ENCODE measurements at places on chromosomes 4 and X. TPM values are rescaled to one million over a fixed set of nuclear protein-coding genes. Genes with fewer than 3 reads are reported as not detected.
A peak's percentile ranks its signal among the peaks of the same experiment; 100 is the strongest.

The NSG1 gene
- total RNA-seq = not detected

DNA sequence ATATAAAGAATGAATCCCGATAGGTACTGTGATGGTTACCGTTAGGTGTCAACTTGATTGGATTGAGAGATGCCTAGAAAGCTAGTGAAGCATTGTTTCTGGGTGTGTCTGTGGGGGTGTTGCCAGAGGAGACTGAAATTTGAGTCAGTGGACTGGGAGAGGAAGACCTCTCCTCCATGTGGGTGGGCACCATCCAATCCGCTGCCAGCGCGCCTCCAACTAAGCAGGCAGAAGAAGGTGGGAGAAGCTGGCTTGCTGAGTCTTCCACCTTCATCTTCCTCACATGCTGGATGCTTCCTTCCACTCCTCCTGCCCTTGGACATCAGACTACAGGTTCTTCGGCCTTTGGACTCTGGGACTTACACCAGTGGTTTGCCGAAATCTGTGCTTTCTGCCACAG is 40.1 kb downstream of the WFS1 start:
- peaks cover 3% of the 10 kb centered on the region for H3K27me3 ChIP-seq
- no peak overlapping the region for H3K27ac ChIP-seq
- no peaks in the 10 kb centered on the region for H3K36me3 ChIP-seq
- H3K4me3 ChIP-seq = no peak overlapping the region
- DNase-seq = no peak
- no peaks in the 10 kb centered on the region for H3K4me1 ChIP-seq

GRCh38 chr4:73309211-73309610 is 50.6 kb upstream of the ANKRD17 start:
- H3K4me1 ChIP-seq = no peaks in the 10 kb centered on the region
- H3K27ac ChIP-seq = no peak overlapping the region
- H3K27me3 ChIP-seq = no peaks in the 10 kb centered on the region
- H3K36me3 ChIP-seq = no peaks in the 10 kb centered on the region

DNA sequence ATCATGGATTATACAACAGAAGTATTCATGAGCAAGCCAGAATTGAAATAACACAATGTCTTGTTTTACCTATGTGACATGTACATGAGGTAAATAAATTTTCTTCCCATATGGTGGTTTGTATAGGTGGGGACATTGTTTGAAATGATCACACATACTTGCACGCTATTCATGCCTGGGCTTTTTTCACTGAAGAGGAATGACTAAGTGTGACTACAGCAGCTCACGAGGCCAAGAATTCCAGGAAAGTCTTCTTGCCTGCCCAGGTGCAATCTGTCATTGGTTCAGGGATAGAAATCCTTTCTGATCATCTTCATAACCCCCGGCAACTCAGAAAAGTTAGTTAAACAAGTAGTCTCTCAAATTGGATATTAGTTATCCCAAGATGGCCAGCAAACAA is 36.3 kb upstream of the AREG start:
- no peak overlapping the region for H3K27ac ChIP-seq
- DNase-seq = no peak
- H3K27me3 ChIP-seq = no peaks in the 10 kb centered on the region
- no peak overlapping the region for H3K4me3 ChIP-seq
- H3K4me1 ChIP-seq = no peaks in the 10 kb centered on the region

DNA sequence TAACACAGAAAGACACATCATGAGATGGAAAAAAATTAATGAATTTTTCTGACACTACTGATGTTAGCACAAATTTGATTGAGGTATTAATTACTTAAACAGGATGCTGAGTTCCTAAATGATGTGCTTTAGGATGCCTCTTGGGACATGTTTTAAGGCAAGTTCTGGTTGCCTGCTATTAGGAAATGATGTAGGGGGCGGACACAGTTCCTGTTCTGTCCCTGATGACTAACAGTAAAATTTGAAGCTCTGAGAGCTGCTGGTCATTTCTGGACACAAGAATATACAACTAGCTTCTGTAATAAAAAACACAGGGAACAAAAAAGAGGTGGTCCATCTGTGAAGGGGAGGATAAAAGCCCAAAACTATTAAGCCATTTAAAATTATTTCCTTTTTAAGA is 163.2 kb upstream of the ETNPPL start:
- H3K4me3 ChIP-seq = no peak overlapping the region
- DNase-seq = no peak
- no peaks in the 10 kb centered on the region for H3K36me3 ChIP-seq
- no peaks in the 10 kb centered on the region for H3K4me1 ChIP-seq
- no peak overlapping the region for H3K27ac ChIP-seq

GRCh38 chr4:185396724-185397385 is at the start of gene ANKRD37:
ANKRD37 (plus strand) TSS chr4:185396841; CDS start chr4:185396924, 83 bp downstream.
- peak within 1 kb of the TSS; percentile 100 for H3K27ac ChIP-seq
- peak within 1 kb of the TSS; percentile 95 for H3K4me3 ChIP-seq
- peaks cover 26% of the 10 kb centered on the region for H3K36me3 ChIP-seq
- H3K4me1 ChIP-seq = peaks cover 28% of the 10 kb centered on the region
- DNase-seq = peak; percentile 14

- H3K27ac ChIP-seq = no peak overlapping the region
- H3K4me3 ChIP-seq = no peak overlapping the region
- DNase-seq = no peak
- no peaks in the 10 kb centered on the region for H3K4me1 ChIP-seq
Observed at GRCh38 chr4:61922766-61923165, 722.6 kb downstream of the ADGRL3 start.
